ENCODE measurements at places on chromosomes 7 and 10. TPM values are rescaled to one million over a fixed set of nuclear protein-coding genes. Genes with fewer than 3 reads are reported as not detected.

DNA sequence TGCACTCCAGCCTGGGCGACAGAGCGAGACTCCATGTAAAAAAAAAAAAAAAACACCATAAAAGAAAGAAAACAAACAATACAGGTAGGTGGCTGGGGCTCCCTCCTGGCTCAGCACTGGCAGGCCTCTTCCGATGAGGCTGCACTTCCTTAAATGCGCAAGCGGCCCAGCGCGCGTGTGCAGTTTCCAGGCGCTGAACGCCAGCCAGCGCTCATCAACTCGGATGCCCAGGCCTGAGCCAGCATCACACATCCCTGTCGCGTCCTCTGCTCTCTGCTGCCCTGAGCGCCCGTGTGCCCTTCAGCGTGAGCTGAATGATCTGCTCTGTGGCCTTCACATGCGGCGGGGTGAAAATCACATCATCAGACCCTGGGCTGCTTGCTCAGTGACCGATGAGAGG is 31.8 kb downstream of the NUDT1 start:
- no peak for DNase-seq

DNA sequence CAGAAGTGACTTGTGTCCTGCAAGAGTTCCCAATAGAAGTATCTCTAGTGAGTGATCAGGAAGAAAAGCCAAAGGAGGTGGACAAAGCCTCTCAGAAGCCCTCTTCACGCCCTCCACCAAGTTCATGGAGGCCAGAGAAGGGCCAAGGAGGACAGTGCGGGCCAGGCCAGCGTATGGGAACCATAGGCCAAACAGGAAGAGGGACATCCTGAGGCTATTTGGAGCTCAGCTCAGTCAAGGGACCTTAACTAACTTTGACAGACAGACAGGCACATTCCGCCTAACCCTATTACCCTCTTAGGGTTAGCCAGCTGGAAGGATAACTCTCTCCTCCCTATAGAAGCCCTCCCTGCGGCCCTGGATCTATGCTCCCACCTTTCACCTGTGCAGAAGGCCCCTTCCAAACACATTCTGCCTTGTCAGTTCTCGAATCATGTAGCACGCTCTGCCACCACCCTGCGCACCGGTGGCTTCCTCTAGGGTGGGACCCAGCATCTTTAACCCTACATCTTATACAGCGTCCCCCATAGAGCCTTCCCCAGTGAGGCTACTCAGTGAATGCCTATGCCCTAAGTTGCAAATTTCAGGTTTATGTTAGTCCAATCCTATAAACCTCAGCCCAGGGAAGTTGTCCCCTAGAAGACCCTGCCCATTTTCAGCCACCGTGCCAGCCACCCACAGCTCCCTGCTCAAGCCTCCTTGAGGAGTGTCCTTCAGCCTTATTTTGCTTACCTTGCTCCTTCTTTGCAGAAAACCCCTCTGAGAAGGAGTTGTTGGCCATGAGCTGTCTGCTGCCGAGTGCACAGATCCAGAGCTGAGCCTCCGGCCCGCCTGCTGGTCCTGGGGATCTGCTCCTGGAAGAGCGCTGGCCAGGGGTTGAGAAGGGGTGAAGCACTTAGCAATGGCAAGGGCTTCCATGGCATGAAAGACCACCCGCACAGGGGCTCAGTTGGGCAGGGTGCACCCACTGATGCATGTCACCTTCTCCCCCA is 36.9 kb downstream of the FRMPD2 start:
- DNase-seq = no peak

DNA sequence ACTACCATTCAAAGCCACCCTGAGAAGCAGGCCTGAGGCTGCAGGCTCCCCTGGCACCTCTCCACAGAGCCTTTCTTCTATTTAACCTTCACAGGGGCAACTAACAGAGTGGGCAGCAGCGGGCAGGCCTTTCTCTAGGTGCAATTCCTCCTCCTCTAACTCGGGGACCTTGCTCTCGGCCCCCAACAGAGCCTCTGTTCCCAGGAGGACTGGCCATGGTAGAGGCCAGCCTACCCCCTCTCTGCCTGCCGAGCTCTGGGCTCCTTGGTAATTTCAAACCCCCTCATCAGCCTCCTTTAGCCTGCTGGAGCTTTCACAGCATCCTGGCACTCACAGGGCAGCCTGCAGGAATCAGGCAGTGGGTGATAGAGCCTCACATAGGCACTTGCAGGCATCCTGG is 920.8 kb upstream of the ZNF722 start:
- no peak for DNase-seq

DNA sequence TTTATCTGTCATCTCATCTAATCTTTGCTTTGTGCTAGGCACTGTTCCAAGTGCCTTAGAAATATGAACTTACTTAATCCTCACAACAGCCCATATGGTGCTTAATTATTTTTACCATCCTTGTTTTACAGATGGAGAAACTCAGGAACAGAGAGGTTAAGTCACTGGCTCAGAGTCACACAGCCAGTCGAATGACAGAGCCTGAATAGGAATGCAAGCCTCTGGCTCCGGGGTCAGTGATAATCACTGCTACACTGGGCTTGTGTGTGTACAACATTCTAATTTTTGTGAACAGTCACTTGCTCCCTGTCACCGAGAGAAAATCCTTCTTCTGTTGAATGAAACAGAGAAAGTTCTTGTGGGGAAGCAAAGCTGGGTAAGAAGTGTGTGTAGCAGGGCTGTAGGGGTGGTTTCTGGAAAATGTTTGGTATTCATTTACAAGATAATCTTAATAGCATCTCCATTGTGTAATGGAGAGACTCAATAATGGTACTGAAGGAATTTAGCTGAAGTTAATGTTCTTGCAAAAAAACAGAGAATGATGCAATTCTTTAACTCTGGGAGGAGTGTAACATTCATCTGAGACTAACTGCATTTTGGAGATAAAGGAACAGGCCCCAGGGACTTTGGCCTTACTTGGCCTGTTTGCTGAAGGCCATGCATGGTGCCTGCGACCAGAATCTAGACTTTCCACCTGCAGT is 290.6 kb downstream of the FRMD4A start:
- DNase-seq = no peak

- DNase-seq = no peak
Observed at GRCh38 chr7:107810626-107811025, 7.6 kb upstream of the SLC26A3 start.

DNA sequence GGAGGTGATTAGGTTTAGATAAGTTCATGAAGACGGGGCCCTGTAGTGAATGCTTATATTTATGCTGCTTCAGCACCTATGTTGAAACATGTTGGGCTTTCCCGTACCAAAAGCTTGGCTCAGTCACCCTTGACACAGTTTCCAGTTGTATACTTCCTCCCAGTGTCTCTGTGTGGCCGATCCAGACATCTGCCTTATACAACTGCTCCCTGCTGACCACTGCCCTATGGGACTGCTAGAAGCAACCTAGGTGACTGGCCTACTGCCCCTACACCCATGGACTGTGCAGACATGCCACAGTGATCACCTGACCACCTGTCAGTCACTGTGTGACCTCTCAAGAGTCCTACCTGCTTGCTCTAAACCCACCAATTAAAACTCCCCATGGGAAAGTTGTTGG is 22.6 kb upstream of the TSPAN13 start:
- no peak for DNase-seq

GRCh38 chr7:16691241-16691640 is 45.3 kb downstream of the BZW2 start:
- no peak for DNase-seq

DNA sequence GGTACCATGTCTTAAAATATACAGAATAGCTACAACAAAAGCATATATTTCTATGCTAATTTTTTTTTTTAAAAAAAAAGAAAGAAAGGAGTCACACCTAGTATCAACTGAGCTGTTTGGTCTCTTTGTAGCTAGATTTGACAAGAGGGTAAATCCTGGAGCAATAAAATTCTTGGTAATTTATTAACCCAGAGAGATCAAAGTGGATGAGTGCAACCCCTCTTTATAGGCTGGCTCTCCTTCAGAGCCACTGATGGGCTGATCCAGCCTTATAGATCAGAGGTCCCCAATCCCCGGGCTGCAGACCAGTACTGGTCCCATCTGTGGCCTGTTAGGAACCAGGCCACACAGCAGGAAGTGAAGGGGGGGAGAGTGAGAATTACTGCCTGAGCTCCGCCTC is 19.8 kb upstream of the MRLN start:
- no peak for DNase-seq

DNA sequence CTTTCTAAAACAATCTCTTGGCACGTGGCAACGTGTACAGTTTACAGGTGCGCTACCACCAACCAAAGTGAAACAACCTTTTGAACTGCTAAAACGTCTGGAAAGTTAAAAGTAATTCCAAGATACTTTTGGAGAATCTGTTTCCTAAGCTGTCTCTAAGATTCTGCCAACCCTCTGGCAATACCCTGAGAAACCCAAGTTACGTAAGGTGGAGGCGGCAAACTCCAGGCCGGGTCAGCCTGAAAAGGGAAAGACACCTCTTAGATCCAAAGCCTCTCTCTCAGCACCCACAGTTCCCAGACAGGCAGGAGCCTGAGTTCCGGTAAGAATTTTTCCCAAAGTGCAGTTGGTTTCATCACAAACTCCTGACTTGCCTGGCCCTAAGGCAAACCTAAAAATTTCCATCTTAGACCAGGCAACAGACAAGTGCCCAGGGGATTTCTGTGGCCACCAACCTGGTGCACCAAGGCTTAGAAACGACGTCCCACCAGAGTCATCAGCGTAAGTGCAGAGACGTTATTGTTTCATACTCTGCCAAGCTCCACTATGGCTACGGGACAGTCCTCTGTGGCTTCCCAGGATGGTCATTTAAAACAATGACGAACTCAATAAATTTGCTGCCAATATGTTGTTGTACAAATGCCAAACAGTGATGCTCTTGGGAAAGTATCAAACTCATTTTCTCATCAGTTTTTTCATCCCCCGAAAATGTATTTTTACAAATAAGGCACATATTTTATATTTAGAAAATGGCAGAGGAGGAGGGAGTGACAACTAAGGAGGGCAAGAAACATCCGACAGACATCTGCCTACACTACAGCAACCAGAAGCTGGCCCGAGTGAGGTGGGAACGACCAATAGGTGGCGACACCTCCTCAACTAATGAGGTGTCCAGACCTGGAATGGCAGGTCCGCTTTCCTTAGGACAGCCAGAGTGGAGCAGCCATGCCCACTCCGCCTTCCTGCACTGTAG is 205.8 kb upstream of the FRMD4A start:
- peak; percentile 73 for DNase-seq

GRCh38 chr10:63154546-63155387 is 21.6 kb downstream of the NRBF2 start:
- no peak for DNase-seq

- no peak for DNase-seq
Observed at GRCh38 chr7:121882731-121883130, 9.8 kb downstream of the PTPRZ1 start.

DNA sequence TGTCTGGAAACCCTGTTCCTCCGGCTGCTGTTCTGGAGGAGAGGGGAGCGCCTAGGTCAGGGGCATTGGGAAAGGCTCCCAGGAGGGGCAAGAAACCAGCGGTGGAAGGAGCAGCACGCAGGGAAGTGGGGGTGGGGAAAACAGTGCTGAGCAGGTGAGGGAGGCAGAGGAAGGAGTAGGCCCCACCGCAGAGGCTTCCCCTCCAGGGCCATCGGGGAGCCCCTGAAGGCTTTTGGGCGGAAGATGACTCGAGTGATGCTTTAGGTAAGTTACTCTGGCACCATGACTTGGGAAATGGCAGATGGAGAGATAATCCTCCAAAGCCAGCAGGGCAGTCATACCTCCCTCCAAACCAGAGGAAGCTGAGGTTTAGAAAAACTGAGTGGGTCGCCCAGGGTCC is 106.5 kb upstream of the ANLN start:
- DNase-seq = no peak

DNA sequence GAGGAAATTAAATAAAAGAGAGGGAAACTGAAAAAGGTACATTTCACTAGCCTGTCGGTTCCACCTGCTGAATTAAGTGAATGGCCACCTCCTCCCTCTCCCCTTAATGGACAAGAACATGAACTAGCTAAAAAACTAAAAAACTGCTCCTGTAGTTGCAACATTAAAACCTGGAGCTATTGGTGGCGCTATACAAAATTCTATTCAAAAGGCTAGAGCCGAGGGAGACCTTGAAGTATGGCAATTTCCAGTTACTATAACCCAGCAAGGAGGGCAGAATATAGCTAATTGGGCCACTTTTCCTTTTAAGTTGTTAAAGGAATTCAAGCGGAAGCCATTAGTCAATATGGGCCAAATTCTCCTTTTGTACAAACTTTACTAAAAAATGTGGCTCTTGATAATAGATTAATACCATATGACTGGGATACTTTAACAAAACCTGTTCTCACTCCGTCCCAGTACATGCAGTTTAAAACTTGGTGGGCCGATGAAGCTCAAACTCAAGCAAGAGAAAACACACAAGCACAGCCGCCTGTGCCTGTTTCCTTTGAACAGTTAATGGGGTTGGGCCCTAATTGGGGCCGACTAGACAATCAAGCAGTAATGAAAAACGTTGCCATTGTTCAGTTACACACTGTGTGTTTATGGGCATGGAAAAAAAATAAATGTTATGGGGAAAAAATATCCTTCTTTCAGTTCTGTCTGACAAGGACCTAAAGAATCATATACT is 6.5 kb upstream of the CHST3 start:
- DNase-seq = no peak

- peak; percentile 53 for DNase-seq
Observed at GRCh38 chr10:132961787-132962622, 19.6 kb upstream of the CFAP46 start.

DNA sequence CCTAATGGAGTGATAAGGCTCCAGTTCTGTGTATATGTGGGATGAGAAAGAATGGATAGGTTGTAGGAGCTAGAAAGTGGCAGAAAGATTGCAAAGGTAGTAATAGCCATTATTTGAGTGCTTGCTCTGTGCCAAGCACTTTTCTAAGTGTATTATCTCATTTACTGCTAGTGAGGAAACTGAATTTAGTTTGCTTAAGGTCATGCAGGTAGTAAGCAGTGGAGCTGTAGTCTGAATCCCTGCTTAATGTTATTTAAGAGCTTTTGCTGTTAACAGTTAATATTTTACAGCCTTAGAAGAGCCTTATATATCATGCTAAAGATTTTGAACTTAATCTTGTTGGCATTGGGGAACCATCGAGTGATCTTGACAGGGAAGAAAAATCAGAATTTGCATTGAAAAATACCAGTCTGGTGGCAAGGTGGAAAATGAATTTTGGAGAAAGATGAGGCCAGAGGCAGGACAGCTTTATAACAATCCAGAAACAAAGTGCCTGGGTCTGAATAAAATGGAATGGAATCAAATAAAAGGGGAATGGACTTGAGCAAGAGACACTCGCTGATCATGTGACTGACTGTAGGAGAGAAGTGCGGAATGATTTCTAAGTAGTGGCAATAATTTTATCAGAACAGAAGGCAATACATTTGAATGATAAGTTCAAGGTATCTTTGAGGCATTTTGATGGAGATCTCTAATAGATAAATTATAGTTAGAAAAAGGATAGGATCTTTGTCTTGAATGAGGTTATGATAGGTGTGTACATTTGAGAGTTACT is 15.2 kb downstream of the CAPZA2 start:
- no peak for DNase-seq

GRCh38 chr10:88512599-88512998 is 70.5 kb downstream of the RNLS start:
- no peak for DNase-seq

GRCh38 chr7:98872328-98872924 is 2.6 kb upstream of the TMEM130 start:
- no peak for DNase-seq

GRCh38 chr10:112917681-112918080 is 32.4 kb upstream of the TCF7L2 start:
- no peak for DNase-seq

The DOCK1 gene
- total RNA-seq = 16.8 TPM

The CALML3 gene
- not detected for total RNA-seq

The PRPS1L1 gene
- not detected for total RNA-seq

The ATP6V1F gene
- 101 TPM for total RNA-seq

The CCL24 gene
- total RNA-seq = not detected

All from left ventricle myocardium inferior (tissue), 1 donor.